Neuronal stem cell (in vitro differentiated cells): ENCODE measurements at places on chromosomes 5 and 9.

GRCh38 chr5:175464074-175464941 is 14.1 kb upstream of the SFXN1 start:
- DNase-seq, result no peak

- no peak for DNase-seq
Observed at GRCh38 chr5:95424526-95424925, 33.4 kb downstream of the FAM81B start.

GRCh38 chr5:132030610-132031009 is 19.2 kb upstream of the ACSL6 start:
- no peak for DNase-seq

GRCh38 chr9:127566351-127567001 is 45.6 kb upstream of the STXBP1 start:
- DNase-seq, result no peak

- no peak for DNase-seq
Observed at GRCh38 chr5:1336749-1337488, 8.0 kb downstream of the CLPTM1L start.

- DNase-seq, result no peak
Observed at GRCh38 chr9:85631809-85632208, 109.9 kb downstream of the AGTPBP1 start.

DNA sequence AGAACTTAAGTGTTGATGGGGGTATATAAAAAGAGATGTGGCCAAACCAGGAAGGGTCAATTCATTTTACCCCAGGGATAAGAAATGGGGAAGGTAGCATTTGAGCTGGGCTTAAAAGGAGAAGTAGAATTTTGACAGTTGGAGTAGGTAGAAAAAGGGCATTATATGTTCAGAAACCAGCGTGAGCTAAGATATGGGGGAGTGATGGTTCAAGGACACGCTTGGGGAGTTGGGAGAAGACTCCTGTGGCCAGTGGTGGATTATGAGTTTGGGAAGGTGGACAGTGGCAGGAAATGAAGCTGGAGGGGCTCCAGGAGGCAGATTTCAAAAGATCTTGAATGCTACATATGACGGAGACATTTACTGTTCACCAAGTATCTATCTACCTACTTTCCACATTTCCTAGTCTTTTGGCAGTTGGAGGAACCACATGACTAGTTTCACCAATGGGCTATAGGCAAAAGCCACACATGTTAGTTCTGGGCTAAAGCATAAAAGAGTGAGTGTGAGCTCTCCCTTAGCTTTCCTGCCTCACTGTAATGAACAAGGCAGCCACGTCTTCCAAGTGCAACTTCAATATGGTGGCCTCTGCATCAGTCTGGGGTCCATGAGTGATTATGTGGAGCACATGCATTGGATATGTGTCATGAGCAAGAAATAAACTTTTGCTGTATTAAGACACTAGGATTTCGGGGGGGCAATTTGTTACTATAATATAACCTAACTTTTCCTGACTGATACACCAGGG is 15.7 kb upstream of the GSN start:
- DNase-seq, result no peak

- DNase-seq, result no peak
Observed at GRCh38 chr5:100598446-100598845, 63.3 kb downstream of the FAM174A start.

DNA sequence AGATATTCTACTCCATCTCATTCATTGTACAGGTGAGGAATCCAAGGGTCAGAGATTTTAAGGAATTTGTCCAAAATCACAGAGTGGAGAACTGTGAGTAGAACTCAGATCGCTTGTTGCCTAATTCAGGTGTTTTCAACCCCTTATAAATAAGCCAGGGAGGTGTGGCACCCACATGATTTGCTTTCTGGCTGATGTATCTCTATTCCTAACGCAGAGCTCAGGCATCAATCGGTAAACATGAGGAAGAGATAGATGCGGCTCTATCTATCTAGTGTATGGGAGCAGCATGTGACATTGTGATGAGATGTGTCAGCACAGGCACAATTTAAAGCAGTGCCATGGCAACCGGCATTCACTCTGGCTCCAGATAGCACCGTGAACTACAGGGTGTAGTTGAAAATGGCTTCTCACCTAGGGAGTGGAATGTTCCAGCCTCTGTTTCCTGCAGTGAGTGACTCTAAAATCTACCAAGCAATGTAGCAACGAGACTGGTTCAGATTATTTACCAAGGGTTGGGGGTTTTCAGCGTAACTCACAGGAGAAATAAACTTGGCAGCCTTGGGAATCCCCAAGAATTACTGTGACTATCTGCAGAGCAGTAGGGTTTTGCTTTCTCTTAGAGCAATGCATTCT is 53.4 kb upstream of the SUB1 start:
- no peak for DNase-seq

- peak; percentile 65 for DNase-seq
Observed at GRCh38 chr5:50667023-50667652, 701 bp downstream of the PARP8 start.

- no peak for DNase-seq
Observed at GRCh38 chr5:10317825-10318682, 10.4 kb upstream of the CMBL start.

- DNase-seq, result no peak
Observed at GRCh38 chr9:18720691-18721090, 246.7 kb downstream of the ADAMTSL1 start.

- DNase-seq, result no peak
Observed at GRCh38 chr9:21692390-21692789, 110.0 kb upstream of the MTAP start.

GRCh38 chr5:107376546-107377276 is 294.0 kb downstream of the EFNA5 start:
- no peak for DNase-seq

DNA sequence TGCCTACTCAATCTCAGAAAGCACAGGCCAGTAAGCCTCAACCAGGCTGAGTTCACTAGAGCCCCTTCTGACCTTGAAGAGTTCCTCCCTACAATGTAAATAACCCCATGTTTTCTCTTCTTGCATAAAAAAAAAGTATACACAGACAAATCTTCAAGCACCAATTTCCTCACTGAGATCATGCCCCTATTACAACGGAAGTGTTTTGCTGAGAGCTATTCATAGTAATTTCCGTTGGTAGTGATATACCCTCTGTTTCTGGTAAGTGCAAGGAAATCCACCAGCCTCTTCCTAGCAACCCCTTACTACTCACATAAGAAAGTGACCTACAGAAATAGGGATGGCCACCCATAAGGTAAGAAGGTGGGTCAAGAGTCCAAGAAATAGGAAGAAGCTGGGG is 76.4 kb upstream of the TARS1 start:
- DNase-seq, result no peak

- DNase-seq, result no peak
Observed at GRCh38 chr5:98786191-98786853, 12.9 kb downstream of the RGMB start.

GRCh38 chr5:133247151-133247709 is 195.4 kb downstream of the HSPA4 start:
- no peak for DNase-seq

- DNase-seq, result no peak
Observed at GRCh38 chr5:178381921-178382695, 149.5 kb upstream of the PHYKPL start.

DNA sequence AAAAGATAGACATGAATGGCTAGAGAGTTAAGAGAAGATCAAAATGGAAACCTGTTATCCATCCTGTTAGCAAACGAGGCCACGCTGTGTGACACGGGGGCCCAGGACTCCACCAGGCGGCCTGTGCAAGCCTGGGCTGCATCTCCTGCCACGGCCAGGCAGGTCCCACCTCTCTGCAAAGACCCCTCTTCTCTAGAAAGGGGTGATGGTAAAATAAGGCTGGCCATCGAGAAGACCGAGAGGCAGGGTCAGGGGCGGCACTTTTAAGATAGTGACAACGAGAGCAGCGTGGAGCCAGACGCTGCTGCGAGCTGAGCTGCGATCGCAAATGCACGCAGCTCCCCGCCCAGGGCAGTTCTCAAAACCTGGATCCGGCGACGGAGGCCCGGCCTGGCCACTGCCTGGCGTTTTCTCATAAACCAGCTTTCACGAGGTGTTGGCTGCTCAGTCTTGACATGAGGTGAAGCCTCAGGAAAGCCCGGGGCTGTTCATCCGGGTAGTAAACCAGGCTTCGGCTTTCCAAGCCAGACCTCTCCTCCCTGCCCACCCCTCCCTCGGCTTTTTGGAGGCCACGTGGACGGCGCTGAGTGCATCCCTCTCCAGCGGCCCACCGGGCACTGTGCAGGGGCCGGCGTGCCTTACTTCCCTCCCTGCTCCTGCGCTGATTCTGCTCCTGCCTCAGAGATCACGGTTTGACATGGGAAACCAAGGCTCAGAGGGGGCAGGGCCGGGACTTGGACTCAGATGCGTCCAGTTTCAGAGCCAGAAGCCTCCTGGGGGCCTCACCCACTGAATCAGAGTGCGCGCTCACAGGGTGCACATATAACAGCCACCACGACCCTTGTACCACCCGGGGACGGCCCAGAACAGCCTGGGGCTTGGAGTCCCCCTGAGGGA is 151.6 kb upstream of the PHYKPL start:
- no peak for DNase-seq

GRCh38 chr5:31033295-31033694 is 160.2 kb upstream of the CDH6 start:
- DNase-seq, result no peak

DNA sequence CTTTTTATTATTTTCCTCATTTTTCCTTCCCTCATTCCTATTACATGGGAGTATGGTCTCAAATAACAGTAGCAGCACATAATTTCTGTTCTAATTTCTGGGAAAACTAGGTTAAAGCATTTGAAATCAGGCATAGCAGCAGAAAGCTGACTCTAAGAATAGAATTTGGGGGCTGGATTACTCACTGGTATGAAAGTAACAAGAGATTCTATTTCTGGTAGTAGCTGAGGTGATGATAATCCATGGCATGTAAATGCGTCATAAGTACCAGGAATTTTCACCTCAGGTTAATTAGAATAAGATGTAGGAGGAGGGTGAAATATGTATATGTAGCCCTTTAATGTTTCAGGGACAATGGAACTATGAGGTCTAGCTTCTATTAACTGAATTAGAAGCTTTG is 662.0 kb downstream of the PTPRD start:
- no peak for DNase-seq

GRCh38 chr5:137075163-137075970 is 423.8 kb downstream of the SPOCK1 start:
- peak; percentile 39 for DNase-seq

- DNase-seq, result no peak
Observed at GRCh38 chr9:28528049-28528448, 954.8 kb upstream of the C9orf72 start.

GRCh38 chr5:127014573-127014972 is 15.8 kb downstream of the MARCHF3 start:
- no peak for DNase-seq

DNA sequence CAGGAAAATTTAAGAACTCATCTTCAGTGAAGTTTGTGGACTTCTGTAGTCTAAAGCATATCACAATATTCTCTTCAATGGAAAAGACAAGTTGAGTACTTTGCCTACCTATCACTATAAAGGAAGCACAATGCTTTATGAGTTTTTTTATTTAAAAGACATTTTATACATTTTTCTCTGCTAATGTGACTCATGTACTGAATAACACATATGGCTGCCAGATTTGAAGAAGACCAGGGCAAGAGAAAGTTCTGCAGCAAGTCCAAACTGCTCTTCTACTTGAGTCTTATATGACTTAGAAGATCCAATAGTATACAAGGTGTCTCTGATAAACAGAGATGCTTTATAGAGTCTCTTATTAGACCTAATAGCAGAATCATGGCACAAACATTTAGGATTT is 978.4 kb downstream of the TLE4 start:
- DNase-seq, result no peak

DNA sequence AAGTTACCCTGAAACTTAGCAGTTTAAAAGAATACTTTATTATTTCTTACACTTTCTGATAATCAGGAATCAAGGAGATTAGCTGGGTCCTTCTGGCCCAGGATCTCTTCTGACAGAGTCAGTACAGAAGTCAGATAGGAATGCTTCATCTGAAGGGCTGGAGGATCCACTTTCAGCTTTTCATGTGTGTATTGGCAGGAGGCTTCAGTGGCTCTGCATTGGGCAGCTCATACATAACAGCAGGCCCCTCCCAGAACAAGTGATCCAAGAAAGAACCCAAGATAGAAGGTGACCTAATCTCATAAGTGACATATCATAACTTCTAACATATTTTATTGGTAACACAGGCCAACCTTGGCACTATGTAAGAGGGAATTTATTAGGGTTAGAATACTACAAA is 258.4 kb downstream of the HCN1 start:
- DNase-seq, result no peak

DNA sequence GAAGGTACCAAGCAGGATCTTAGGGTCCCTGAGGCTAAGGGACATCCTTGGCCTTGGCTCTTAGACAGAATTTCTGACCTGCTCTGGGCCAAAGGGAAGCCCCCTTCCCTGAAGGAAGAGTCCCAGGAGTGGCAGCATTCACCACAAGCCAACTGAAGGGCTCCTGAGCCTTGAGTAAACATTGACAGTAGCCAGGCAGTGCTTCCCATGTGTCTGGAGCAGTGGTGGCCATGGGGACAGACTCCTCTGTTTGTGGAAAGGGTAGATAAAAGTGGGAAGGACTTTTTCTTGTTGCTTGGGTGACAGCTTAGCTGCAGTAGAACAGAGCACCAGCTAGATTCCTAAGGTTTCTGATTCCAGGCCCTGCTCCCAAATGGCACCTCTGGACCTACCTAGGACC is 61.4 kb upstream of the VLDLR start:
- no peak for DNase-seq

DNA sequence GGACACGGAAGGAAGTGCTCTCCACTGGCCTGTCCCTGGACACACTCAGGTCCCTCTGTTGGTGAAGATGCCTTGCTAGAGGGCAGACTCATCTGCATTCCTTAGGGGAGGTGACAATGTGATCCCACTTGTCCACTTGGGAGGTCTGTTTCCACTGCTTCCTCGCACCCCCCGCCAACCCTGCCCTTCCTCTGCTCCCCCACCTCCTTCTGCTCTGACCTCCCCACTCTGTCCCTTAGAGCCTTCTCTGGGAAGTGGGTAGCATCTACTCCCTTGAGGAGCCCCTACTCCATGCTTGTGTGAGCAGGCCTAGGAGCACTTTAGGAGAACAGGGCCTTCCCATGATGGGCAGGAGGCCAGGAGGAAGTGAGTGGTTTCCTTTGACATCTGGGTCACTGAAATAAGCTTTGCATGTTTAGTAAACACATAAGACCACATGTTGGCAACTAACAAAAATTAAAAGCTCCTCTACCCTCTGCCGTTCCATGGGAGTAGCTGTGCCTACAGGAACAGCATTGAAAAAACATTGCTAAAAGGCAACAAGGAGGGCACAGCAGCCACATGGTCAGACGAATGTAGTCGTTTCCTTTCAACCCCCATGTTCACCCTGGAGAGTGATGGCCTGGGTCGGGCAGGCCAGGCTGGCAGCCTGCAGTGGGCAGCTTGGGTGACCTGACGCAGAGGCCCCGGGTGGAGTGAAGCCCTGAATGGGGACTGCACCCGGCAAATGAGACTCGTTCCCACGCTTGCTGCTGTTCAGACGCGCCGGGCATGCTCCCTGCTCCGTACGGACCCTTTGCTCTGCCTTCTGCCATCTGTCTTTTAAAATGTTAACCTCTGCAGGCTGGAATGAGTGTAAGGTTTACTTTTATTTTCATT is 634.0 kb downstream of the IRX1 start:
- no peak for DNase-seq

GRCh38 chr9:128406848-128407391 is 13.7 kb upstream of the CERCAM start:
- no peak for DNase-seq

- DNase-seq, result no peak
Observed at GRCh38 chr9:123718188-123718587, 211.7 kb downstream of the DENND1A start.

GRCh38 chr9:99105152-99106043 is 485 bp downstream of the TGFBR1 start:
- DNase-seq, result peak; percentile 58
